Stimulated activated CD8-positive, alpha-beta memory T cell treated with anti-CD3 and anti-CD28 coated beads, Interleukin-4, amount 100 ng/mL, for 1 hour (primary cell): ENCODE measurements at places on chromosomes 1 and 21.

DNA sequence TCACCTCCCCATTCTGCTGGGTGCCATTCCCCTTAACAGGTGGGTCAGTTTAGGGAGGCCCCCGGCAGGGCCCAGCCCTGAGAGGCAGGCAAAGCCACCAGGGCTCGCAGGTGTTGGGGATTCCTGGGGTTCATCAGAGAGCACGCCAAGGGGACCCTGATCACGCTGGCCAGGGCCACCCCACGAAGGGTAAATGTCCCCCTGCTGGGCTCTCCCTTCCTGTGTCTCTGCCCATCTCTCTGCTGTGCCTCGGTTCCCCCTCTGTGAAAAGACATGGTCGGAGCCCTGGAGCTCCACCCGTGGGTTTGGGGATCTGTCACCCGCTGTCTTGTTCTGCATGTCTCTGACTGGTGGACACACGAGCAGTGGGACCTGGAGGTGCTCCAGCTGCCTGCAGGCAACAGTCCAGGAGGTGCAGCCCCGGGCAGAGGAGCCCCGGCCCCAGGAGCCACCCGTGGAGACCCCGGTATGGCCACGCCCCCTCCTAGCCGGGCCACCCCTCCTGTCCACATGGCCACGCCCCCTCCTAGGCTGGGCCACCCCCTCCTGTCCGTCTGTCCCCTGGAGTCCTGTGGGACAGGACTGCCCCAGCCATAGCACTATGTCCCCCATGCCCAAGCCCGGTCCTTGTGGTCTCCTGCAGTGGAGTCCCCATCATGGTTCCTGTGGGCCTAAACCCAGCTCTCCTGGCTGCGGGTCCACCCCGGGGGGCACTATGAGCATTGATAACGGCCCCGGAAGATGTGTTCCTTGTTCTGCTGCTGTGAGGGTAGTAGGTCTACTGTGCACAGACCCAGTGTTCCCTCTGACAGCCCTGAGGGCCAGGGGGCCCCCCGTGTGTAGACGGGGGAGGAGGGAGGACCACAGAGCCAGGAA lies 6.5 kb downstream of the AIRE start:
- DNase-seq, result no peak

GRCh38 chr1:154598871-154599635 lies 8.9 kb downstream of the ADAR start:
- no peak for DNase-seq

DNA sequence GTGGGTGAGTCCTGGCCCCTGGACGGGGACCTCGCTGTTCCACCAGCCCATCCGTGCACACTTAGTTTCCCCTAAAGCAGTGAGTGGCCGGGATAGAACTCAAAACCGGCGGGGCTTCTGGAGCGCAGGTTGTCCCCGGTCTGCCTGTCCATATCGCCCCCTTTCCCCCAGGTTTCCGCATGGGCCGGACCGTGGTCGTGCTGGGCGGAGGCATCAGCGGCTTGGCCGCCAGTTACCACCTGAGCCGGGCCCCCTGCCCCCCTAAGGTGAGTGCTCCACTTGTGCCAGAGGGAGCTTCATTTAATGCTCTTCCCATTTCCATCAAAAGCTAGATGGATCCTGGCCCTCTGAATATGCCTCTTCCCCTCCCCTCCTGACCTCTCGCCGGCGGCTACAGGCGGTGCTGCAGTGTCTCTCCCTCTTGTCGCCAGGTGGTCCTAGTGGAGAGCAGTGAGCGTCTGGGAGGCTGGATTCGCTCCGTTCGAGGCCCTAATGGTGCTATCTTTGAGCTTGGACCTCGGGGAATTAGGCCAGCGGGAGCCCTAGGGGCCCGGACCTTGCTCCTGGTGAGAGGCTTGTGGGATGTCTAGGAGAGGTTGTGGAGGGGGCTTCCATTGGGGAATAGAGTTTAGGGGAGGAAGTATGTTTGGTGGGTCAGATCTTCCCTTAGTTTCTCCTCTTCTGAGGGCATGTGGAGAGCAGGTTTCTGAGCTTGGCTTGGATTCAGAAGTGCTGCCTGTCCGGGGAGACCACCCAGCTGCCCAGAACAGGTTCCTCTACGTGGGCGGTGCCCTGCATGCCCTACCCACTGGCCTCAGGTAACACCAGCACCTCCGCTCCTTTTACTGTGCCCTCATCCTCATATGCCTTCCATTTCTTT lies 683 bp downstream of the PPOX start:
- no peak for DNase-seq

DNA sequence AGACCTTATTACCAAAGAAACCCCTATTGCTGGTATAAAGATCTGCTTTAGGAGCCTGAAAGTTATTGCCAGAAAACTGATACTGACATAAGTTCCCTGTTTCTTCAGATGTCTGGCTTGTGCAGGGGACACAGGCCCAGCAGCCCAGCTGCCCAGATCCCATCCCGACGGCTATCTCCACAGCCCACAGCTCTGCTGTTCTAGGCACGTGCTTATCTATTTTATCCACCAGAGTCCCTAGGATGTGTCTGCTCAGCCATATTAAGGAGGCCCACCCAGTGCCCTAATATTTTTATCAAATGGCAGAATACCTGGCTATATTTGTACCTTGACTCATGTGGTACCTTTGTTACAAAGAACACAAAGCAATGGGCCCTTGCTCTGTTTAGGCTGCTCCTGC lies 58.9 kb downstream of the DDX20 start:
- DNase-seq, result no peak

GRCh38 chr1:3074297-3074741 lies 5.3 kb downstream of the PRDM16 start:
- DNase-seq, result no peak

- DNase-seq, result peak; percentile 44
These were observed at the start of gene RASSF5 for GRCh38 chr1:206507284-206508129. TSS of gene RASSF5 (plus strand) at chr1:206507531. CDS start at chr1:206507603, 72 bp downstream.

GRCh38 chr21:20613654-20614053 lies 384.6 kb upstream of the NCAM2 start:
- DNase-seq, result no peak

DNA sequence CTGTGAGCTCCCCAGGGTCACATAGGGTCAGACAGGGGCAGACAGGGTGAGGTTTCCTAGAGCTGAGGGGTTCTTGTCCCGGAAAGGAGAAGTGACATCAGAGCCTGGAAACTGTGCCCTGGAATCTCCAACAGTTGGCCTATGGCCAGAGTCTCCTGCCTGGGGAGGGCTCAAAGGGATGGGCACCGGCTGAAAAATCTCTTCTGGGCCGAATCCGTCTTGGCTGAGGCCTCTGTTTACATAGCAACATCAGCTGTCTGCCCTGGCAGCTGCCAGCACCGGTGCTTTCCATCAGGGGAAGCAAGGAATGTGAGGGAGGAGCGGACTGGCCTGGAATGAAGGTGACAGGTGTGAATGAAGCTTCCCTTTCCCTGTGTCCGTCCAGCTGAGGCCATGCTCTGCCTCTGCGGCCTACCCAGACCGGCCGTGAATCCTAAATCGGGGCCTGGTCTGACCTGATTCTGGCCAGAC lies 30.7 kb downstream of the VASH2 start:
- DNase-seq, result no peak

- DNase-seq, result no peak
These were observed 30.5 kb downstream of the LRRC52 start for GRCh38 chr1:165574295-165574694.

DNA sequence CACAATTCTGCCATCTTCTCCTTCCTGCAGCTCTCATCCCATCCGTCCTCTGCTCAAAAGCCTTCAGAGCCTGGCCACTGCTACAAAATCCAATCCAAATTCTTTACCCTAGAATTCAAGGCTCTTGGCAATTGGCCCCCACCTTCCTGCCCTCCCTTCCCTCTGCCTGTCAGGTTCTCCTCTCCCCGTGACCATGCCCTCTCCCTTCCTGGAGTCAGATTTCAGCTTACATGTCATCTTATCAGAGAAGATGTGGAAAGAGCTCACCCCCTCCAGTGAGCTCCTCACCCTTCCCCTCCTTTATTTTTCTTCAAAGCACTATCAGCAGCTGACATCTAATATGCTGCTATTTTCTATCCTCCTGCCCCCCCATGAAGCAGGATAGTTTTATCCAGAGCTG lies 86.9 kb downstream of the GRIK3 start:
- DNase-seq, result no peak

DNA sequence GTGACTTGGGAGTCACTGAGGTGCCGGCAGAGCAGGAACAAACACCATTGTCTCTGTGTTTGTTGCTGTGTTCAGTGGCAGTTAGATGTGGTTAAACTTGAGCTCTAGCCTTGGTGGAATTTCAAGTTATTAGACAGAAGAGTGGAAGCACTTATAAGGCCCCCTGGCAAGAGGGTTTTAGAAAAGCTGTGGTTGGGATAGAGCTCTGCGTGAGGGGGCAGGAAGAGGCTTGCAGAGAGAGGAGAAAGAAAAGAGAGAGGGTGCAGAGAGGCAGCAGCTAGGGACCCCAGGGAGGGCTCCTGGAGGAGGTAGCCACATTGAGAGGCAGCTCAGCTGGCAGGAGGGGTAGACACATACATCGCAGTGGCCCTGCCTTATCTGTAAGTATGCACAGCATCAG lies 128.2 kb downstream of the GALNT2 start:
- no peak for DNase-seq

- DNase-seq, result no peak
These were observed 48.4 kb downstream of the CAPZB start for GRCh38 chr1:19436716-19437476.

DNA sequence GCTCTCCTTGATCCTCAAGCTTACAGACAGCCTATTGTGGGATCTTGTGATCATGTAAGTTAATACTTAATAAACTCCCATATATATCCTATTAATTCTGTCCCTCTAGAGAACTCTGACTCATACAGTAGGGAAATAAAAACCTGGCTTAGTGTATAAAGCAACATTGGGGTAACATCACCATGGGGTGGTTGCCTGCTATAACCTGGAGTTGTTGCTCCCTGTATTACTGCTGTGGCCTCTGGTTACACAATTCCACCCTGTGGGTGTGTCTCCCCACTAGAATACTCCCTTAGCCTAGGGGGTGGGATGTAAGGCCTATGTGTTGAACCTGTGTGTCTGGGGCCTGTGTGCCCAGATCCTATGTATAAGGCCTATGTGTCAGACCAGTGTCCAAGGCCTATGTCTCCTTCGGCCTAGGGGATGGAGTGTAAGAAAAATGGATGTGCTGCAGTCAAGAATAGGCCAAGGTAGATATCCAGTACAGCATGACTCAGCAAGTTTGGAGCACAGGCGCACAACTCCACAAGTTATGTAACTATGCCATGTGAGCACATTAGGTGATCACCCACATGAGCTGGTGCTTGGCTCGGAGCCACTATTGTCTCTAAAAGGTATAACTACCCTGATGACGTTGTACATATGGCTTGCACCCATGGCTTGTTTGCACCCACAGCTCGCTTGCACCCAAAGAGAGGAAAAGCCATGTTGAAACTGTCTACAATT lies 96.8 kb upstream of the C1orf21 start:
- DNase-seq, result no peak

GRCh38 chr1:168408539-168408865 lies 127.8 kb downstream of the TBX19 start:
- DNase-seq, result no peak

DNA sequence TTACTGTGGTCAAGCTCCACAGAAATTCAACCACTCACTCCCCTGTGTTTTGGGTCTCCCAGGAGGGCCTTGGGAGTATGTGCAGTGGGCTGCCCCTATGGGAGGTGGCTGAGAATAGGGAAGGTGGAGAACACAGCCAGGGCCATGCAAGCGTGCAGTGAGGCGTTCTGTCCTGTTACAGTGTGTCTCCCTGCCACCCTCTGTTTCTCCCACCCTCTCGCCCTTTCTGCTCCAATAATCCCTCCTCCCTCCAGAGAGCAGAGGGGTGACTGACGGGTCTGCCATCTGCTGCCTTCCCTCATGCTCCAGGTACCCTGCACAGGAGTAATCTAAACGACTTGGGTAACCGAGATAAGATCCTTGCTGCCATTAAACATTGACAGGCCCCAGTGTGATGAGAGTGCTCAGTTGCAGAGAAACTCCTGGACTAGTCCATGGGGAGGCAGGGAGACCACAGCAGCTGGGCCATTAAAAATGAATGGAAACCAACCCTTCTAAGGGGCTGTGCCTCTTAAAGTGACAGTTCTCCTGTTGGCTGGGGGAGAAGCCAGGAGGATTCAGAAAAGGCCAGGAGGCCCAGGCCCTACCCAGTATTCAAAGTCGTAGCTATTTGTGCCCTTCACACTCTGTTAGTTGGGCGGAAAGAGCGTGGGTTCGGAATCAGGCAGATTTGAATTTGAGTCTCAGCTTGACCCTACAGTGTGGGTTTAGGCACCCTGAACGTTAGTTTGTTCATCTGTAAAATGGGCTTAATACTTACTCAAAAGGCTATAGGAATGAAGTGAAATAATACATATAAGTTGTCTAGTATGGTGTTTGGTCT lies 22.4 kb upstream of the BTG2 start:
- DNase-seq, result no peak

- no peak for DNase-seq
These were observed 165.3 kb upstream of the UBE2U start for GRCh38 chr1:64038119-64038518.

DNA sequence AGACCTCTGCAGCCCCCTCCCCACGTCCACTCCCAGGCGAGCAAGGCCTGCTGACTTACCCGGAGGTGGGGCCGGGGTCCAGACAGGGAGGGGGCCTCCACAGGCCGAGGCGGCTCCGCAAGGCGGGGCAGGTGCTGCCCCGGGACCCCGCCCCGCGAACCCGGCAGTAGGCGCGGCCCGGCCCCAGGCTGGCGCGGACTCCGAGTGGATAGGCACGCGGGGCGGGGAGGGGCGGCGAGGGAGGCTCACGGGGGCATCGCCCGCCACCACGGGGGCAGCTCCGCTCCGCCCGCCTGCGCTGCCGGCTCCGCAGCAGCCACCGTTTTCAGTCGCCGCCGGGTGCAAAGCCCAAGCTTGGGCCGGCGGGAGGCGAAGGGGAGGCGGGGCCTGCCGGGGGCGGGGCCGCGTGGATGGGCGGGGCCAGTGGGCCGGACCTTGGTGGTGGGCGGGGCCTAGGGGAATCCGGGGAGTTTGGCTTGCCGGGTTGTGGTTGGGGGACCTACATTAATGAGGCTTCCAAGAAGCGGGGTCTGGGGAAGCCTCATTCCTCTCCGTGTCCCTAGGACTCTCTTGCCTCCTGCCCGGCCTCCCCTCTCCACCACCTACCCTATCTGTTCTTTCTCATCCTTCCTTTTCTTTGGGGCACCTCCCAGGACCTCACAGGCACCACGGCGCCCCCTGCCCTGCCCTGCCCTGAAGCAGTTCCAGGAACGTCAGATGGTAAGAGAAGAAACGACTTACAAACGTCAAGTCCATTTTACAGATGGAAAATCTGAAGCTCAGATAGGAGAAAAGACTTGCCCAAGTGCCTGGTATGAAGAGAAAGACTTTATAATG lies at the start of gene RIMS3:
TSS of gene RIMS3 (minus strand) at position 348 of the 837 bp plus-strand sequence. CDS start 23,757 bp downstream, outside the sequence.
- peak; percentile 71 for DNase-seq

GRCh38 chr1:214953901-214954616 lies 128.5 kb upstream of the KCNK2 start:
- no peak for DNase-seq

GRCh38 chr21:30251781-30252180 lies 31.0 kb downstream of the KRTAP24-1 start:
- DNase-seq, result no peak
